ENCODE measurements at places on chromosomes 11 and 22. TPM values are rescaled to one million over a fixed set of nuclear protein-coding genes. Genes with fewer than 3 reads are reported as not detected.

The DCHS1 gene
- 30.3 TPM for polyA plus RNA-seq

The ADM2 gene
- polyA plus RNA-seq: 0.83 TPM

The CAPN5 gene
- polyA plus RNA-seq: 26.6 TPM

The PRR33 gene
- polyA plus RNA-seq: 0.20 TPM

The NPAS4 gene
- 0.33 TPM for polyA plus RNA-seq

The DNAJC24 gene
- polyA plus RNA-seq: 17.6 TPM

The CLNS1A gene
- 179 TPM for polyA plus RNA-seq

The MRGPRX4 gene
- not detected for polyA plus RNA-seq

The RIC3 gene
- 6.6 TPM for polyA plus RNA-seq

The NCF4 gene
- 2.3 TPM for polyA plus RNA-seq

The GRK3 gene
- 10.4 TPM for polyA plus RNA-seq

The APOL1 gene
- 12.4 TPM for polyA plus RNA-seq

DNA sequence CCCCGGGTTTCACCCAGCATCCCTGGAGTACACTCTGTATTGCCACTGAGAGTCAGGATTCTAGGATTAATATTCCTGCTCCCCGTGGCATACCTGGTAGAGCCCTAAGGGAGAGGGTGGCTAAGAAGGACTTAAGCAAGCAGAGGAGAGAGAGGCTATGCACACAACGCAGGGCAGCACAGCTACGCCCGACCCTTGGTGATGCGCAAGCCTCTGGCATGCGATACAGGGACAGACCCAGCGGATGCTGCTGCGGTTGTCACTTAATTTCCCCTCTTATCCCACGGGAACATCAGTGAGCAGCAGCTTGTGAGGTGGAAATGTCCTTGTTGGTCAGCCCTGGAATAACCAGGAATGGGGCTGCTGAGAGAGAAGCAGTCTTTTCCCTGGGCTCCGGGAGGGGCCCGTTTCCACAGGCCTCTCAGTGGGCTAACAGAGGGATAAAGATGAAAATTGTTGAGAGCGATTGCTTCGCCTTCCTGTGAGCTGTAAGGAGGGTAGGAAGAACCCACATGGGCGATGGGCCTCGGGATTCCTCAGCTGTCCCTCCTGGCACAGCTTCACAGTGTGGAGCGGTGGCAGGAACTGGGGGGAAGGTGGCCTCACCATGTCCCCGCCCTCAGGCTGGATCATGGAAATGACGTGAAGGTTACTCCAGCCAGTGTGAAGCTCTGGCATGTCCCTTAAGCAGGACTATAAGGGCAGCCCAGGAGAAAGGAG lies 48.4 kb upstream of the RAB1B start:
- DNase-seq: no peak

DNA sequence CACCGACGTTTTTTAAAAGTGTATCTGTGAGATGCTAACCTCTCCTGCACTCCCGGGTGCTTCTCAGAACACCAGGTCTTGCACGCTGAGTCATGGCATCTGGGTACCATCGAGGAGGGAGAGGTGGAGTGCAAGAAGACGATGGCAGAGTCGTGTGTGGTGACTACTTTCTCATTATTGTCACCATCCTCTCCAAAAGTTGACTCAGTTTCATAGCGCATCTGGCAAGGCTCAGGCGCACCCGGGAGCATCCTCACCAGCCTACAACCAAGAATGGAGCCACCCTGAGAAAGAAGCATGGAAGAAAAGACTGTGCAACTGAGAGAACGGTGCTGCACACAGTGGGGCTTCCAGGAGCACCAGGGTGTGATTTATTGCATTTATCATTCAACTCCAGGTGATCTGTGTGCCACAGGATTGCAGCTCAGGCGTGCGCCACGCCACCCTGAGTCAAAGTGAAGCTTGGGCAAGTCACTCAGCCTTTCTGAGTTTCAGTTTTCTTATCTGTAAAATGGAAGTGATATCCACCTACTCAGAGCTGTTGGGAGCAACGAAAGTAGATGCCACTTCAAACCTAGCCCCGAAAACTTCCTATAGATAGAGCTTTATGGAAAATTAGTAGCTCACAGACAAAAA lies 65.4 kb downstream of the LINC01488 start:
- no peak for DNase-seq

DNA sequence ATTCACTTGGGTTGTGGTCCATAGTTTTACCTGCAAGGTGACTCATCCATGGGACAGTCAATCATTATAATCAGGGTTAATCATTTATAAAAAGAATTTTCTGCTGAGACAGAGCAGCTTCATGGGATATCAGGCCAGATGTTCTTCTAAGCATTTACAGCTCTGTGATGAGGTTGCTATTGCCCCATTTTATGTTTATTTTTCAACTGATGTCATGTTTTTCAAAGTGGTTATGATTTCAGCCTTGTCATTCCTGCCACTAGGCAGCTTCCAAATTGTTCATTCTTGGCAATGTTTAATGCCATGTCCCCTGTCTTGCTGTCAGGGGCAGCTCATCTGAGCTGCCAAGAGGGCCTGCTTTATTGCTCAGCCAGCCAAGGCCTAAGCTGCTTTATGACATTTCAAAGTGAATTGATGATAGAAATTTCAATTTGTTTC lies 35.9 kb upstream of the ZBED5 start:
- DNase-seq: no peak

DNA sequence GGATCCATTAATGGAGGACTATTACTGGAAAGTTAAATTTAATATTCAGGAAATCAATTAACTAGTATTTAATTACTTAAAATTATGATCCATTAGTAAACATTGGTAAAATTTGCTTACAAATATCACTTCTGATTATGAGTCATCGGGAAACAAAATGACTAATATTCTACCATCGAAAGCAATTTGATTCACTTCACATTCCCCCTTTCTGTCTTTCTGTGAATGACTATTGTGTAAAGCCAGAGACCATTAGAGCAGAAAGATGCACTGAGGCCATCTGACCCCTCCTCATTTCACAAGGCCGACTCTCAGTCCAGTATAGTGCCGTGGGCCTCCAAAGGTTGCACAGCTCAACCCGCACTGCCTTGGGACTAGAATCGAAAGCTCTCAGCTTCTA lies 619.0 kb downstream of the OPCML start:
- DNase-seq: no peak

- DNase-seq: no peak
These were observed 1354.5 kb downstream of the BRD1 start for GRCh38 chr22:48473202-48473601.

DNA sequence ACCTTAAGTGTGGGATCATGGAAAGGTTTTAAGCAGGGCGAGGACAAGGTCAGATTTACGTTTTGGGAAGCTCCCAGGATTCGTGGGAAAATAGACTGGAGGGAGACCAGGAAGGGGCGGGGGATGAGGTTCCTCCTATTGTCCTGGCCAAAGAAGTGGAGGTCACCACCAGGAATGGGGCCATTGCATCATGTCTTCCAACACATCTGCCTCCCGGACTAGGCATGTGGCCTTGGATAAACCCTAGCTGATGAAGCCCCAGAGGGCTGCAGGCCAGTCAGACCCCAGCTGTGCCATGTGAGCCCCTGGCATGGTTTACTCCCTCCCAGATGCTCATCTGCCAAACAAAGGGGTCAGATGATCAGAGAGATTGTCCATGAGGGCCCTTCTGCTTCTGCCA lies 11.5 kb upstream of the YWHAH start:
- DNase-seq: no peak

DNA sequence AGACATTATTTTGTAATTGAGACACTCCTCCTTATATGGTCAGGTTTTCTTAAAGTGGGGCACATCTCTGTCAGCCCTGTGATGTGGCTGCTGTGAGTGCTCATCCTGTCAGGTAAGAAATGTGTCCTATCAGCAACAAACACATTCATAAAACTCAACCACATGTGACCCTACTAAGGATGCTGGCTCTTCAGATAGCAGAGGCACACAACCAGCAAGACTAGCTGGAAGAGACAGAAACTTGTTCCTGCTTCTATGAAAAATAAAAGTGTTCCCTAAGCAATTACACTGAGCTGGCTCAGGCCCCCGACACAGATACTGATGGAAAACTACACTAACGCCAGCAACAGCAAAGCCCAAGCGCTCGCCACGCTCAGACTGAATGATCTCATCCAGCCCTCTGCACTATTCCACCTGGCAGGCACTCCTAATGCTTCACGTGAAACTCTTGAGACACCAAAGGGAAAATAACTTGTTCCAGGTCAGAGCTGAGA lies 49.8 kb upstream of the CYP2D6 start:
- no peak for DNase-seq

- DNase-seq: no peak
These were observed 148.8 kb downstream of the BLID start for GRCh38 chr11:121967131-121967704.

- DNase-seq: no peak
These were observed 5.2 kb downstream of the ACAD8 start for GRCh38 chr11:134258577-134258976.

GRCh38 chr22:33418484-33418883 lies 360.3 kb upstream of the SYN3 start:
- no peak for DNase-seq

DNA sequence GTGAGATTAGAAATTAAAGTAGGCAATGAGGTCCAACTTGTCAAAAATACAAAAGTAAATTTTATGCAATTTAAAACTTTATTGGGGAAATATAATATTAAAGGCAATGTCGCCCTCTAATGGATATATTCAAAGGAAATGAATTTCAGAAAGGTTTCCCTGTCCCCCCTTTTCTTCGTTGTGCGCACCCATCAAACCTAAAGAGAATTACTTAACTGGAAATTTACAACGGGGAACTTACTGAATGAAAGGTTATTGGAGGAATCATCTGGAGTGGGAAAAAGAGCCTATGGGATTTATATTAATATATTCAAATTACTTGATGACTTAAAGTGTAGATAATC lies 1.7 kb upstream of the ABTB2 start:
- DNase-seq: no peak

- DNase-seq: no peak
These were observed 7.8 kb downstream of the KCNE3 start for GRCh38 chr11:74459584-74459983.

DNA sequence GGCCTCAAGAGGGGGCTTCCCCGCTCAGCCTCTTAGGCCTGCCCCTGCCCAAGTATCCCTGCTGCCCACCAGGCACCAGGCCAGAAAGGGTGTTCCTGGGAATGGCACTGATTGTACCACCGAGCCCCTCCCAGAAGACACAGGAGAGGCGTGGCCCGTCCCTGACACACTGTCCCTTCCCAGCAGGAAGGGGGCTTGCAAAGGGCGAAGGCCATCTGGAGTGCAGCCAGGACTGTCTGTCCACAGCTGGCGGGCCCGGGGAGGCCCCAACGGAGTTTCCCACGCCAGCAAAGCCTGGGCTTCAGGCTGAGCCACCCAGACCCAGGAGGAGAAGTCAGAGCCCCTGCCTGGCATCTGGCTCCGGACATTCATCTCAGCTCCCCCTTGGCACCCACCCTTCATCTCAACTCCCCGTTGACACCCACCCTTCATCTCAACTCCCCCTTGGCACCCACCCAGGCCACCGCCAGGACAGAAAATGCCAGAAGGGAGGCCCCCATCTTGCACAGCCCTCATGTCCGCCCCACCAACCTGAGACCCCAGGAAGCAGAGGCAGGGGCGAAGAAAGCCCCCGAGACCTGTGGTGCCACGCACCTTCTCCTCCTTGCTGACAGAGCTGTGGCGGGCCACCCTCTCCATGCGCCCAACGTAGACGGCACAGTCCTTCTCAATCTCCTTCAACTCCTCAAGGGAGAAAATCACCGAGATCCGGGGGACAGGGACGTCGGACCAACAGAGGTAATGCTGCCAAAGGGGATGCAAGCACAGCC lies 19.4 kb downstream of the TUBGCP6 start:
- DNase-seq: no peak

- DNase-seq: no peak
These were observed 1.1 kb upstream of the ADM start for GRCh38 chr11:10303558-10304363.

DNA sequence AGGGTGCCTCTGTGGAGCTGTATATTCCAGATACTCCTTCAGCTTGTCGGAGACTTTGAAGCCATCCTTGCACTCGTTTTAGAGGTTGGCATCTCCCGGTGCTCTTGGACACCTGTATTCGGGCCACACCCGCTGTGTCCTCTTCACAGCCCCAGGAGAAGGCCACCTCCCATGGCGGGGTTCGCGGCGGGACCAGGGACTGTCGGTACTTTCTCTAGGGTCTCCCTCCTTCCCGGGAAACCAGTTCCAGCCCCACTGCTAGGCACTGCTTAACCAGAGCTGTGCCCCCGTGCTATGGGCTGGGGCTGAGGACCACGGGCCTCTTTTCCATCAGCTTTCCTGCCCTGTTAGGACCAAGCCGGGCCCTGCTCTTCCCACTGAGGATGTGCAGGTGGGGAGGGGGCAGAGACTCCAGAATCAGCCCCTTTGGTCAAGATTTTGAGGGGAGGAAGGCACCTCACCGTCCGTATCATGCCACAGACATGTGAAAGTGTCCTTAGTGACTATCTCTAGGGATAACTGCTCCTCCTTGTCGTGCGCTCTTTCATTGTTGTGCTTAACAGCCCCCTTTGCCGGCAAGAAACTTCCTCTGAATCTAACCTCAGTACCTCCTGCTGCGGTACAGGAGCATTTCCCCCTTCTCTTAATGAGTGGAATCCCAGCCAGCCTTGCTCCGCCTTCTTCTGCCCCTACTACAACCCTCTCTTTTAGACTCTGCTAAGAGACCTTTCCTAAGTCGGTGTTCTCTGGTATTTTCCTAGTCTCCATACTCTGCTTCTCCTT lies 1.2 kb upstream of the B3GAT1 start:
- no peak for DNase-seq

DNA sequence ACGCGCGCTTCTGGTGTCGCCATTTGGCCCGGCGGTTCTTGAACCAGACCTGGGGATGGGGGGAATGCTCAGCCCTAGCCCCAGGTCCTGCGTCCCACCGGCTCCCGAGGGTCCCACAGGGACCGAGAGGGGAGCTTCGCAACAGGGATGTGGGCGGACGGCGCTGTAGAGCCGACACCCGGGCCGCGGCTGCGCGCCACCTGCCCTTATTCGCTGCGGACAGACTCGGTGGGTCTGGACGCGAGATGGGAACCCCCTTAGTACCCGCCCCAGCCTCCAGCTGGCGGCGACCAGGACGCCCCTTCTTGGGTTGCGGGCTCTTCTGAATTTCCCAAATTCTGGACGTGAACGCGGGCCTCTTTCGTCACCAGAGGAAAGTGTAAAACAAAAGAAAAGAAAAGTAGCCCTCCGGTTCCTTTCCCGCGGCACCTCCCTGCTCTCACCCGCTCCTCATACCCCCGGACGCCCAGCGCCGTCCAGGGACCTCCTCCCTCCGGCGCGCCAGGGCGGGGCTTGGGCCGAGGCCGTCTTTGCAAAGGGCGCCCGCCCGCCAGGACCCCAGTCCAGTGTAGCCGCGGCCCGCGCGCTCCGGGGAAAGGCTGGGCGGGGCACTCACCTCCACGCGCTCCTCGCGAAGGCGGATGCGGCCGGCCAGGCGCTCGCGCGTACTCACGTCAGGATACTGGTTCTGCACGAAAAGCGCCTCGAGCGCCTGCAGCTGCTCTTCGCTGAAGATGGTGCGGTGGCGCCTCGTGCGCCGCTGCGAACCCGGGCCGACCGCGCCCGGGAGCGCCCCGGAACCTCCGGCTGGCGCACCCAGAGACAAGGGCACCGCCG lies 827 bp downstream of the GSC2 start:
- DNase-seq: no peak
